ENCODE measurements at places on chromosomes 5 and 9.
A peak's percentile ranks its signal among the peaks of the same experiment; 100 is the strongest.

DNA sequence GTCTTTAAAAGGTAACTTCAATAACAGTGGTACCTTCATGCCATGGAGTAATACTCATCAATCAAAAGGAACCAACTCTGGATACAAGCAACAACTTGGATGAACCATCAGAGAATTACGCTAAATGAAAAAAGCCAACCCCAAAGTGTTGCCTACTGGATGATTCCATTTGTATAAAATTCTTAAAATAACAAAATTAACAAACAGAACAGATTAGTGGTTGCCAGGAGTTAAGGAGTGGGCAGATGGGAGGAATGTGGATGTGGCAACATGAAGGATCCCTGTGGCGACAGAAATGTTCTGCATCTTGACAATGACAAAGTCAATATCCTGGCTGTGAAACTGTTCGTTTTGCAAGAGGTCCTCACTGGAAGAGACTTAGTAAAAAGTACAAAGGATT lies 50.5 kb downstream of the SPTLC1 start:
- no peak for DNase-seq

GRCh38 chr5:18024542-18024941 lies 390.3 kb downstream of the TAF11L14 start:
- no peak for DNase-seq

DNA sequence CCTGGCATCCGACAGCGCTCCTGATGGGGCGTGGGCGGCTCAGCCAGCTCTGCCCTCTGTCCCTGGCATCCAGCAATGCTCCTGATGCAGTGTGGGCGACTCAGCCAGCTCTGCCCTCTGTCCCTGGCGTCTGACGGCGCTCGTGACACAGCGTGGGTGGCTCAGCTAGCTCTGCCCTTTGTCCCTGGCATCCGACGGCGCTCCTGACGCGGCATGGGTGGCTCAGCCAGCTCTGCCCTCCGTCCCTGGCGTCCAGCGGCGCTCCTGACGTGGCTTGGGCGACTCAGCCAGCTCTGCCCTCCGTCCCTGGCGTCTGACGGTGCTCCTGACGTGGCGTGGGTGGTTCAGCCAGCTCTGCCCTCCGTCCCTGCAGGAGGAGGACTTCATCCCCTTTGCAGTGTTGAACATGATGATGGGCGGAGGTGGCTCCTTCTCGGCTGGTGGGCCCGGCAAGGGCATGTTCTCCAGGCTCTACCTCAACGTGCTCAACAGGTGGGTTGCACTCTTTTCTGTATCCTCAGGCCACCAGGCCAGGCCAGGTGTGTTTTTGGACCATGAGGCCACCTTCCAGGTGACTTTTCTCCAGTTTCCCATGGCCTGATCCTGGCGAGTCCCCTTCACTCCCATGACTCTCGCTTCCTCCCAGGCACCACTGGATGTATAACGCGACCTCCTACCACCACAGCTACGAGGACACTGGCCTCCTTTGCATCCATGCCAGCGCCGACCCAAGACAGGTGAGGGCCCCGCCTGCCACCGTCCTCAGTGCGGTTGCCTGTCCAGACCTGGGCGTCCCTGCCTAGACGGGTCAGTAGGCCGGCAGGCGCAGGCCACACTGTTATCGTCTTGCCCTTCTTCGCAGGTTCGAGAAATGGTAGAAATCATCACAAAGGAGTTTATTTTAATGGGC lies 8.0 kb downstream of the PMPCA start:
- DNase-seq, result no peak

- no peak for DNase-seq
Measured at GRCh38 chr5:136129445-136129844, 3.2 kb upstream of the SMAD5 start.

GRCh38 chr5:661891-662750 lies 31.0 kb downstream of the TPPP start:
- no peak for DNase-seq

- no peak for DNase-seq
Measured at GRCh38 chr5:86649832-86650505, 32.2 kb downstream of the COX7C start.

GRCh38 chr9:92964607-92965060 lies 17.3 kb downstream of the FGD3 start:
- DNase-seq, result no peak

- no peak for DNase-seq
Measured at GRCh38 chr5:80967500-80968181, 7.5 kb downstream of the RASGRF2 start.

DNA sequence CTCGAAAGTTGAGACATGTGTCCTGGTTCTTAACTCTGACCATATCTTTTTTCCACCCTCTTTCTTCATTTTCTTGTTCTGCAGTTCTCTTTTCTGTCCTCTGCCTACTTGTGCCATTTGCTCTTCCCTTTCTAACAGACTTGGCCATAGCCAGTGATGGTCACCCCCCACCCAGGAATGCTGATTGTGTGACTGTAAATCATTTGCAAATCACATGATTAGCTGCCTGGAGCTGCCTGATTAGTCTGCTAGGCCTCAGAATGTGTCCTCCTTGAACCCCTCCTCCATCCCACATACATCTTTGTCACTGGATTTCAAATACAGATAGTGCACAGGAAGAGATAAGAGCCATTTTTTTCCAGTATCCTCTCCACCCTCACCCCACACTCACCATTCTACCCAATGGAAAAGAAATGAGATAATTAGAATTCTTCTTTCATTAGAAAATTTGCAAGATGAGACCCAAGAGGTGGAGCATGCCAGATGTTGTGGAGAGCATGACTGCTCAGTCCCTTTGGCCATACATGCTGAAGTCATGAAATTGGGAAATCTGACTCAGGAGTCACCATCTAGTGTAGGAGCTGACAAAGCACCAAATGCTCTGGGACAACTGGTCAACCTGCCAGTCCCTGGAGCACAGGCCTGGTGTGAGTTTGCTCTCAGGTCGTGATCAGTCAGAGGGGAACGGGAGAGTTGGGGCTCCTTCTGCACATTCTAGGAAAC lies 538.2 kb downstream of the CCDC171 start:
- DNase-seq, result no peak

- no peak for DNase-seq
Measured at GRCh38 chr5:94283093-94283492, 335.3 kb downstream of the KIAA0825 start.

DNA sequence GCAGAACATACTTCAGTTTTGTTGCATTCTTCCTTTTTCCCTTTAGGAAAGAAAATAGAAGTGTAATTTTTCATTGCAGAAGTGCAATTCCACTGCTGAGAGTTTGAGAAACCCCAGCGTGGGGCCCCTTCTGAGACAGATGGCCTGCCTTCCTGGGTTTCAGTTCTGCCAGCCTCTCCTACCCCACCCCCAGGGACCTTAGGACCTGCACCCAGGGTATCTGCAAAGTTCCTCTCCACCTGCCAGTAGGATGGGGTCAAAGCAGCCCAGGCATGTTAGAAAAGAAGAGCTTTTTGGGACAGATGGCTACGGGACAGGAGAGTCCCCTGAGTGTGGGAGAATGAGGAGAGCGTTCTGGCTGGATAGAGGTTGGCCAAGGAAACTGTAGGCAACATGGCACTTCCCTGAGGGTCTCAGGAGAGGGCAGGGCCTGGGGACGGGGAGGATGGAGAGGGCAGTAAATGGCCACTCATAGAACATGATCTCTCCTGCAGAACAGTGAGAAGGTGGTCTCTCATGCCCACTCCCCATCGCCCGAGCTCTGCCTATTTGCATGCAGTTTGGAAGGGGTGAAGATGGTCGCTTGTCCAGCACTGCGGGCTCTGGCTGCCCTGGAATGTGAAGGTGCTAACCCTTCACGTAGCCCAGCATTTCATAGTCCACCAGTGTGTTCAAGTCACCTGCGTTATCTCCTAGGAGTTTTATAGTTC lies at the start of gene TIFAB:
TSS of gene TIFAB (minus strand) at position 31 of the 710 bp plus-strand sequence. CDS start 2,412 bp downstream, outside the sequence.
- DNase-seq, result no peak

DNA sequence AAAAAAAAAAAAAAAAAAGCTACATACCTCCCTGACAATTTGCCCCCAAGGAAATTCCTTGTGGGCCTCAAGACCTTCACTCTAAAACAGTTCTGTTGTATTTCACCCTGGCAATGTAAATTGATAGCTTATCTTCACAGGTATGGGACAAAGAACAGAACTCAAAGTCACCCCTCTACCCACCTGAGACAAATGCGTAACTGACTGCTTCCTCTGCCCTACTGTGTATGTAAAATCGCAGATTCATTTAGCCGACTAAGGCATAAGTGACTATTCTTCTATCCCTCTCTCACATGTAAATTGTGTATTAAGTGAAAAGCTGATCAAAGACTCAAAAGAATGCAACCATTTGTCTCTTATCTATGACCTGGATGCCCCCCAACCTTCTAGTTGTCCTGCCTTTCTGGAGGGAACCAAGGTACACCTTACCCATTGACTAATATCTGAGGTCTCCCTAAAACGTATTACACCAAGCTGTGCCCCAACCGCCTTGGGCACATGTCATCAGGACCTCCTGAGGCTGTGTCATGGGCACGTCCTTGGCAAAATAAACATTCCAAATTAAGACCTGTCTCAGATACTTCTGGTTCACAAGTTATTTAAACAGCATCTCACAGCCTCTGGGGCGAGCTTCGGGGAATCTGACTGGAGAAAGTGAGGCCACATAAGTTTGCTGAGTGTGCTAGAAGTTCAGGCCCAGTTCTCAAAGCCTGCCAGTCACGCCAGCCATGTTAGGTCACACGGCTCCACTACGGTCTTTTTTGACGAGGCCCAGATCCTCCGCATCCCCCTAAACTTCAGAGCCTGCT lies 954 bp downstream of the TBCA start:
- no peak for DNase-seq

DNA sequence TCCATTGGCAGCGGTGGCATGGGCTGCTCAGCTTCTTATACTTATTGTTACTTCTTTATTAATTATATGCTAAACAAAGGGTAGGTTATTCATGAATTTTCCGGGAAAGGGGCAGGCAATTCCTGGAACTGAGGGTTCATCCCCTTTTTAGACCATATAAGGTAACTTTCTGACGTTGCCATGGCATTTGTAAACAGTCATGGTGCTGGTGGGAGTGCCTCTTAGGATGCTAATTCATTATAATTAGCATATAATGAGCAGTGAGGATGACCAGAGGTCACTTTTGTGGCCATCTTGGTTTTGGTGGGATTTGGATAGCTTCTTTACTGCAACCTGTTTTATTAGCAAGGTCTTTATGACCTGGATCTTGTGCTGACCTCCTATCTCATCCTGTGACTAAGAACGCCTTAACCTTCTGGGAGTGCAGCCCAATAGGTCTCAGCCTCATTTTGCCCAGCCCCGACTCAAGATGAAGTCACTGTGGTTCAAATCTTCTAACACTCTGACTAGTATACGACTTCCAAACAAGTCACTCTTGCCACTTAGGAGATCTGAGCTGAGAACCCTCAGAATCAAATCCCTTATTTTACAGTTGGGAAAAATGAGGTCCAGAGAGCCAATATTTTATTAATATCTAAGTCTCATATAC lies 237.5 kb downstream of the TRIM32 start:
- no peak for DNase-seq

DNA sequence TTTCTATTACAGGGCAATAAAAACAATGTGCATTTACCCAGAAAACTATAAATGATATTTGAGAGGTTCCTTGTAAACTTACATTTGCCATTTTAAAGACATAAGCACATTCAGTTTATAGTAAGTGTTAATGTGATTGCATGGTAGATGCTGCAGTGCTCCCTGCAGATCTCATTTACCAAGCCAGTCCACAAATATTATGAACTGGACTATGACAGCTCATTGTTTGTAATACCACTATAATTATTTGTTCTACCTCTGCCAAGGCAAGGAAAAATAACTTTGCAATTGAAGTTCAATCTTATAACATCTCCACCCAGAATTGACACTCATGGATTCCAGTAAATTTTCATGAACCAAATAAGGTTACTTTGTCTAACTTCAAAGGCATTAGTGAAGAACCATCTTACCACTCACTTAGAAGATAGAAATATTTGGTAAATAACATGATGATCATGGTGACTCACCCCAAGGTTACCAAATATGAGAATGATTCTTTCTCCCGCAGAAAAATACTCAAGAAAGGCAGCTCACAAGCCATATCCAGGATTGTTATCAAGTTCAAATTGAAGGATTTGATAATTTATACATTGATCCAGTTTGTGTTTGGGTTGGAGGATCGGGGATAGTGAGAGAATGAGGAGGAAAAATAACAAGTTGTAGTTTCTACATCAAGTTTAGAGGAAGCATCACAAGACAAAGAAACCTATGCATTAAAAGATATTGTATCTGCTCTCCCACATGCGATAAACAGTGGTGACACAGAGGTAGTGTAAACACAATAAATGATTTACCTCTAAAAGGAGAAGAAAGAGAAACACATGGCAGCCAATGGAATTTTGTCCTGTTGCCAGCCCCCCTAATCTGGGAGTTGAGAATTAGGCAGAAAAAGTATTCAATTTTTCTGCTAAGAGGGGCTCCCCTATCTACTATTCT lies 29.5 kb downstream of the CDH9 start:
- DNase-seq, result no peak

DNA sequence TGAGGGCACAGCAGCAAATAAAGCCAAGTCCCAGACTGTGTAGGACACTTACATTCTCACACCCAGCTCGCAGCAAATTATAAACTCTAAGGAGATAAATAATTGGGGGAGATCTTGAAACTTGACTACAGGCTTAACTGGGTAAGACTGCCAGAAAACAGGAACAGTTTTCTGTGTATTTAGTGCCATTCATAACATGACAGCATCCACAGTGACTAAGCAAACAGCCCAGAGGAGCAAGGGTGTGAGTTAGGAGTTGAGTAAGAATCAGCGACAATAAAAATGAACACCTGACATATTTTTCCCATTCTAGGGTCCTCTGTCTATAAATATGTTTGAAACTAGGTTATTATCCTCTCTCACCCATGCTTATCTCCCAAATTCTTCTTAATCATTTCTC lies 370.9 kb upstream of the WWC1 start:
- DNase-seq, result peak; percentile 8

GRCh38 chr5:110956913-110957813 lies 114.3 kb upstream of the TSLP start:
- no peak for DNase-seq

DNA sequence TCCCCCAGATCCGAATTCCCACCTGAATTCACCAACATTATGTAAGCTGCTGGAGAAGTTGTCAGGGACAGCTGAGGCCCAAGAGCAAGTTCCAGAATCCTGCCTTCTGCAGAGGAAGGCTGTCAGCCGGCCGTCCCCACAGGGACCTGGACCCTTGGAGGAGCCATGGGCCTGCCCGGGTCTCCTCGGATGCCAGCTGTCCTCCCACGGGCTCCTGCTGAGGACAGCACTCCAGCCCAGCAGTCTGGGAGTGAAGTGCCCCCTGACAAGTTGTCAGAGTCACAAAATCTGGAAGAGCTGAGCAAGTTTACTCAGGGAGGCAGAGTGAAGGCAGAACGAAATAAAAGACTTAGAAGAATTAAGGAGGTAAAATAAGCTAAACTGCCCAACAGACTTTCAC lies 192.5 kb upstream of the DAPK1 start:
- DNase-seq, result no peak

GRCh38 chr9:130872912-130873503 lies 23.6 kb downstream of the QRFP start:
- DNase-seq, result no peak

- no peak for DNase-seq
Measured at GRCh38 chr5:144404672-144405071, 234.0 kb downstream of the KCTD16 start.

GRCh38 chr5:142674531-142675469 lies 11.1 kb downstream of the FGF1 start:
- no peak for DNase-seq
